ENCODE measurements at places on chromosomes 13 and 19.
A peak's percentile ranks its signal among the peaks of the same experiment; 100 is the strongest.

DNA sequence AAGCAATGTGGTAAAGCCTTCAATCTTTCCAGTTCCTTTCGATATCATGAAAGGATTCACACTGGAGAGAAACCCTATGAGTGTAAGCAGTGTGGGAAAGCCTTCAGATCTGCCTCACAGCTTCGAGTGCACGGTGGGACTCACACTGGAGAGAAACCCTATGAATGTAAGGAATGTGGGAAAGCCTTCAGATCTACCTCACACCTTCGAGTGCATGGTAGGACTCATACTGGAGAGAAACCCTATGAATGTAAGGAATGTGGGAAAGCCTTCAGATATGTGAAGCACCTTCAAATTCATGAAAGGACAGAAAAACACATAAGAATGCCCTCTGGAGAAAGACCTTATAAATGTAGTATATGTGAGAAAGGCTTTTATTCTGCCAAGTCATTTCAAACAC is 15.6 kb upstream of the ZNF763 start:
- DNase-seq: peak; percentile 10

- no peak for DNase-seq
These were observed 407.2 kb downstream of the KCNRG start for GRCh38 chr13:50422181-50423148.

GRCh38 chr13:110338441-110339101 is 31.5 kb downstream of the COL4A2 start:
- DNase-seq: peak; percentile 51

- DNase-seq: no peak
These were observed 650.5 kb upstream of the SLC10A2 start for GRCh38 chr13:103716718-103717117.

DNA sequence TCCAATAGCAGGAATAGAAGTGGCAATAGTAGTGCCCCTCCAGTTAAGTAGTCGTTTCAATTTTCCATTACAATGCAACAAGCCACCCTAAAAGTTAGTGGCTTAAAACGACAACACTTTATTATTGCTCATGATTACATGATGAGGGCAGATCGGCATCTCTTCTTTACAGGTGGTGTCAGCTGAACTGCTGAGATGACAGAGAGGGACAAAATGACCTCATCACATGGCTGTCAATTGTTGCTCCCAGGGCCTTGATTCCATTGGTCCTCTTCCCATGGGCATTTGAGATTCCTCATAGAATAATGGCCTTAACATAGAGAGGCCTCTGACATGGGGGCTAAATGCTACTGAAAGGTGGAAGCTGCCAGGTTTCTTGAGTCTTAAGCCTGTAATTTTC is 679.8 kb upstream of the KLHL1 start:
- no peak for DNase-seq

- DNase-seq: no peak
These were observed 1.5 kb upstream of the ZSCAN4 start for GRCh38 chr19:57667228-57667627.

DNA sequence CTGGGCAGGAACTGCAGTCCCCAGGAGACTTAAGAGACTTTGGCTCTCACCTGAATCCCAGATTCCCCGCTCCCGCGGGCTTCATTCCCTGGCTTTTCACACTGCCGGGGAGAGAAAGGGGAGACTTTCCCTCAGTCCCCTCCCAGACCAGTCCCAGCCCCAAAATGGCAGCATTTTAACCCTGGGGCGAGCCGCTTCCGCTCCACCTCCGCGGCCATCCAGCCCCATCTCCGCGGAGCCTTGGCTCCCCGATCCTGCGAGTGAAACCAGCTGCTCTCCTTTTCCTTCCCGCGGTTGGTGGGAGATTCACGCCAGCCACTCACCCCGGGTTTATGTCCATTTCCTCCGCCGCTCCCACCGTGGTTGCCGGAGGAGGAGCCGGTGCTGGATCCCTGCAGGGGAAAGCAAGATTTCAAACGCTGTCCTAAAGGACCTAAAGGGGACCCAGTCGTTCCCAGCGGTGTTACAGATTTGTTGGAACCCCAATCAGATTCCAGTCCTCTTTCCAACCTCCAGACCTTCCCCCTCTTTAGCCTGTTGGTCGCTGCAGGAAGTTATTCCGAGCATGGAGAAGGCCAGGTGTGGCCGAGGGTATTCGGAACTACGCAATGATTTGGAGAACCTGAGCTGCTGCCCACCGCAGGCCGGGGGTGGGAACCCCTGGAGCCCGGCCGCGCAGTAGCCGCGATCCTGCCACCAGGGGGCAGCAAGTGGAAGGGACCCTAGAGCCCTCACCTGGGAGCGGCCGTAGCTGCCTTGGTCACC is 3.4 kb downstream of the DMKN start:
- peak; percentile 69 for DNase-seq

DNA sequence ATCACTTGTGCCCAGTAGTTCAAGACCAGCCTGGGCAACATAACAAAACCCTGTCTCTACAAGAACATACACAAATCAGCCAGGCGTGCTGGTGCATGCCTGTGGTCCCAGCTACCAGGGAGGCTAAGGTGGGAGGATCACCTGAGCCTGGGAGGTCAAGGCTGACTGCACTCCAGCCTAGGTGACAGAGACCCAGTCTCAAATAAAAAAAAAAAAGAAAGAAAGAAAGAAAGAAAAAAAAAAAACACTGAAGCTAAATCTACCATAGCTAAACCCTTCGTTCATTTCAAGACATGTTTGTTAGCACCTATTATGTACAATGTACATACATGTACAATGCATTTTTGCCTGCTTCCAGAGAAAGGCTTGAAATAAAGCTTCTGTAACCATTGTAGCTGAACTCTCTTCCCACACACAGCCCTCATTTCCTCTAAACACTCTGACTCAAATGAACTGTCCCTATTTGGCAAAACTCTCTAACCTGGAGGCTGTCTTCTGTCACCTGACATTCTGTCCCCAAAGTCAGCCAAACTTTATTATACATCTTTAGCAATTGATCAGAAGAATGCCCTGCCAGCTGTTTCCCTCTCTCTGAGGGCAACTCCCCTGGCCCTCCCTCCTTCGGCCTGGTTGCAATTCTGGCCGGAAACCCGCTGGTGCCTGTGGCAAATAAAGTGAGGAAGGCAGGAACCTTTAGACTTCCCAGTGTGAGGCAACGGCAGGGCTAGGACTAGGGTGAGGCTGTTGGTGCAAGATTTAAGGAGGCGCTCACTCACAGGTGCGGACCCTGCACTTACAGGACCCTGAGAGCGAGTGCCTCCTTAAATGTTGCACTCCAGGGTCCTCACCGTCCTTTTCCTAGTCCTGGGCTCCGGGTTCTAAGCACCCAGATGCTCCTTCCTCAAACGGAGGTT is 1.8 kb downstream of the ETHE1 start:
- peak; percentile 49 for DNase-seq

Measured in H4 (cell line).